Nephron progenitor cell (in vitro differentiated cells): ENCODE measurements at places on chromosomes 3 and 15.

DNA sequence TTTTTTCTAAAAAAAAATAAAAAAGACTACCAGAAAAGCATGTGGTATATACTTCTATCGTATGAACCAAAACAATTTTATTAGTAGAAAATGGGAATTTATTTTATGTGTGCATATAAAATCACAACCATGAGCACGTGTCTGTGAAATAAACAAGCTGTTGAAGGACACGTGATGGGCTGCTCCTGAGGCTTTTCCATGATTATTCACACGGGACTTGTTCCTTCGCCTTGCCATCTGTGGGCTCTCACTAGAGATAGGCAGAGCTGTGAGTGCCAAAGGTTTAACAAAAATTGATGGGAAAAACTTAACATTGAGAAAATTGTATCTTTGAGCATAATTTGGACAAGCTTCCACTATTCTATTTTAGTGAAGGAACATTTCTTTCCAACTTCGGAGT, 12.4 kb upstream of the ETV5 start:
- DNase-seq, result no peak

GRCh38 chr15:85479071-85479647, 98.8 kb downstream of the AKAP13 start:
- DNase-seq, result no peak

- DNase-seq, result no peak
Observed at GRCh38 chr3:187136337-187136736, 3.0 kb downstream of the RPL39L start.

GRCh38 chr15:58189148-58189811, 51.1 kb downstream of the AQP9 start:
- DNase-seq, result no peak

GRCh38 chr3:53773611-53774368, 72.4 kb downstream of the CHDH start:
- no peak for DNase-seq

- DNase-seq, result no peak
Observed at GRCh38 chr15:55277116-55277564, 12.5 kb downstream of the RAB27A start.
